WTC11 (cell line): ENCODE measurements at places on chromosomes 2 and 18. TPM values are rescaled to one million over a fixed set of nuclear protein-coding genes. Genes with fewer than 3 reads are reported as not detected.

Gene CDCA7
- total RNA-seq: 64.2 to 79.7 TPM (median 66.6 TPM) in 3 replicates

DNA sequence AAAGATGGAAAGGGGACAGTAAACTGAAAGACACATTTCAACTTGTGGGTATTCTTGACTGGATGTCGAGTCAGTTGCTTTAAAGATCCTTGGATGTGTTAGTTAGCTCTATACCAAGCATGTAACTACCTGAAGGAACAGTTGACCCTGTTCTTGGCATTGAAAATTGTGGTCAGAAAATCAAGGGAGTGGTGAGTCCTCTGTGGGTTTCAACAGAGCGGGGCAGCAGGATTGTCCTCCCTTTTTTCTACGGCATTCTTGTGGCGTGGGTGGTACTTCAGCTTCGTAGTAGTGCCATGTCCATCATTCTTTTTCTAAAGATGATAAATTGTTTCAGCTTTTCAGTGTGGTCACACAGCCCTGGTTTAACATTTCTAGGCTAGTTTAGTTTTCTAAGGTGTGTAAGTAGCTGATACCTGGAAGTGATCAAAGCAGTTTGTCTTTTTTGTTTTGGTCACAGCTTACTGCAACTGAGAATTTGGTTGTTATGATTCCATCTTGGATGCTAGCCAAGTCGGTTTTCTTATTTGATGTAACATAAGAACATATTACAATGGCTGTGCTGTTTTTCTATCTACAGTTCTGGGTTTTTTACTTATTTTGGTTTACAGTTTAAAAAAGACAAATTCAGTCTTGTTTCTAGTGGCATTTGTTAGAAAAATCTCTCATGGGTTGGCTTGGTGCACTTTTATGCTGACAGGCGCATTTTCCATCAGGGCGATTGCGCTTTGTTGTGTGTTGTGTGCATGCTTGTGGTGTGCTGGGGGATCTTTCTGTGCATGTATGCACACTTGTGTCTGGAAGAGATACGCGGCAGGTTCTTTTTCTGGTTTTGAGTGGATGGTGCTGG is 84.7 kb downstream of the ZNF407 start:
- no peak for DNase-seq

- no peak for DNase-seq
Measured at GRCh38 chr2:62991605-62992004, 59.0 kb upstream of the OTX1 start.

DNA sequence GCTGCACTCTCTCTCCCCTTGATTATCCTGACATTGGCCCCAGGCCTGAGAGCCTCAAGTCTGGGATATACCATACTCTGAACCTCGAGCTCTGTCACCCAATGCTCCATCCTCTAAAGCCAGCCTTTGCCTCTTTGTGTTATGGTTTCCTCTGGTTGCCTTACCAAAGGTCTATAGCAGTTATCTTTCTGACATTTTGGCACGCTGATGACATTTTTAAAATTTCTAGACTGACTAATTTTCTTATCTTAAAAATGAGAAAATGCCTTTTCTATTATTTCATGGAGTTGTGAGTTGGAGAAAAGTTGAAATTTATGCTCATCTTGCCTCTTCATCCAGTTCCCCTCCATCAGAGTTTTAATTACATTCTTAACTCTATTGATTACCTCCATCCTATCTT is 62.7 kb downstream of the PKP4 start:
- no peak for DNase-seq

GRCh38 chr2:221596192-221596591 is 24.1 kb upstream of the EPHA4 start:
- DNase-seq: no peak

Gene CFAP210
- total RNA-seq: 0.20 to 0.60 TPM (median 0.25 TPM) in 3 replicates

DNA sequence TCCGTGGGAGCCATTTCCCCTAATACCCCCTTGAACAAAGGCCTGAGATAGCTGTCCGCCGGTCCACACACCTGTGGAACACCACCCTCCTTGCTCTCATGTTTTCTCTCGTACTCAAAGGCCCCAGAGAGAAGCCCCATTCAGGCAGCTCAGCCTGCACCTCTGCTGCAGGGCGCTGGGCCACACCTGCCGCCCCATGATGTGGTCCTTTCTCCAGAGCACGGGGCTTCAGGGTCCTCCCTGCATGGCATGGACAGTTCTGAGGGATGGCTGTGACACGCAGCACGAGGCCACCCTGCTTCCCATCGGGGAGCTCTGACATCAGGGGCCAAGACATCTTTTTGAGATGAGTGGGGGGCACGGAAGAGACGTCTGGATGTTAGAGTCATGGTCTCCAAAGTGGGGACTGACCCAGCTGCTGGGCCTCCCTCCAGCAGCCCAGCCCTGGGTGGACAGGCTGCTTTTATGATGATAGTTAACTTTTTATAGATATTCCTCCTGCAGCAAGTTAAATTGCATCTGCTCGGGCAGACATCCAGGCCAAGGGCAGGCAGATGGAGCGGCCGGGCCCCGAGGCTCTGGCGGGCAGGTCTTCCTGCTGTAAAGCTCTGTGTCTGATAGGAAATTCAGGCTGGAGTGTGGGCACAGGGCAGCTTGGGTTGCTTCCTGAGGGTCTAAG is 56.7 kb downstream of the SDC1 start:
- DNase-seq: no peak

DNA sequence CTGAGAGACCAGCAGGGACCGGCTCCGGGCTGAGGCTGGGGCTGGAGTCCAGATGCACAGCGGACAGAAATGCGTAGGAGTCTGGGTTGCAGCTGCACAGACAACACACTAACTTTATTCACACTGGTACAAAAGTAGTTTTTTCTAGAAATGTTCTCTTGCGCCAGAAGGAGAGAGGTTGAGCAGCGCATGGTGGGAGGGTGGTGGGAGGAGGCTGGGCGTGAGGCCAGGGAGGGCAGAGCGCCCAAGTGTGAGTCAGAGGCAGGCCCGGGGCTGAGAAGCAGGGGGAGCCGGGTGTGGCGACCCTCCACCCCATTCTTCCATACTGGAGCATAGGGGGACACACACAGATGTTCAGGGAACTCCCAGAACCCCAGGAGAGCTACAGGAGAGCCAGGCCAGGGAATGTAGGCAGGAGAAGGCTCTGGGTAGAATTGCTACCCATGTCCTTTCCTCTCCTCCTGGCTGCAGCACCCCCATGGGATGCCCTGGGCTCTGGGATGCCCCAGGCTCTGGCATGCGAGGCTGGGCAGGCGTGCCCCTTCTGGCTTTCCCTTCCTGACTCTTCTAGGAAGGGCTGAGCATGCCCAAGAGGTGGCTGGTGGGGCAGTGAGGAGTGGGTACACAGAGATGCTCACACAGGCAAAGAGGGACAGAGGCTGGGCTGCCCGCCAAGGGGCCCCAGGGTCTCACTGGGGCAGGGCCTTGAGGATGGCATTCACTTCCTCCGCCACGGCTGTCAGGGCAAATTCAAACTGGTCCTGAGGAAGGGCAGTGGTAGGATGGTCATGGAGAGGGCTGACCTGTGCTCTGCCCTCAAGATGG is 10.6 kb downstream of the DNAJB2 start:
- DNase-seq: no peak
